ENCODE measurements at places on chromosomes 13 and 19.
A peak's percentile ranks its signal among the peaks of the same experiment; 100 is the strongest.

DNA sequence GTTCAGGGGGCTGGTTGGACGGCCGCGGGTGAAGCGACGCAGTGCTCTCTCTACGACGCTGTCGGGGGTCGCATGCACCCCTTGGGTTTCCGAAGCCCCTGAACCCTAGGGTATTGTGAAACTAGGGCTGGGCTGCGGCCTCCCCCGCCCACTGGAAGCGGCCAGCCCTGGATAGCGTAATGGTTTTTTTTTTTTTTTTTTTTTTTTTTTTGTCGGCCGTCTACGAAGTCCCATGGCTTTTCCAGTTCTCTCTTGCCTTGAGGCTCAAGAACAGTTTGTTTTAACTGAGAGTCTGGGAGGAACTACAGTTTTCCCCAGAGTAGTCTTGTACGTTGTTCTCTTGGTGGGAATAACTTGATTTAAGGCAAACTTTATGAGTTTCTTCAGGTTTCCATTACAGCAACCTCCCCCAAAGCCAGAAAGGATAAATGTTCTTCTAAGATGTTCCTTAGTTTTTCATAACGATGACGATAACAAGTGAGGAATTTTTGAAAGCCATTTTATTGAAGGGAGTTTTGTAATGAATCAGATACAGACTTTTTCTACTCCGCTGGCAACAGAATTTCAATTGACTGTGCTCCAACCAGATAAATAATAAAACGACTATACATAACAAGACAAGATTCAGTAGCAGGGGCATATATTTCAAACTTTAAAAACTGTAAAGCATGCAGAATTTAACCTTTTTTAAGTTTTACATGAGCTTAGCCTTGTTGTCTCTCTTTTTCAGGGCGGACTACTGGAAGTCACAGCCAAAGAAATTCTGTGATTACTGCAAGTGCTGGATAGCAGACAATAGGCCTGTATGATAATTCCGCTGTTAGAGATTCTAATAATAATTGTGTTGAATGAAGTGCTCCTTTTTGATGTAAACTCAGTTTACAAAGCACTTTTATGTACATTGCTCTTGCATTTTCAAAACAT, 867 bp downstream of the WBP4 start:
- DNase-seq: no peak

DNA sequence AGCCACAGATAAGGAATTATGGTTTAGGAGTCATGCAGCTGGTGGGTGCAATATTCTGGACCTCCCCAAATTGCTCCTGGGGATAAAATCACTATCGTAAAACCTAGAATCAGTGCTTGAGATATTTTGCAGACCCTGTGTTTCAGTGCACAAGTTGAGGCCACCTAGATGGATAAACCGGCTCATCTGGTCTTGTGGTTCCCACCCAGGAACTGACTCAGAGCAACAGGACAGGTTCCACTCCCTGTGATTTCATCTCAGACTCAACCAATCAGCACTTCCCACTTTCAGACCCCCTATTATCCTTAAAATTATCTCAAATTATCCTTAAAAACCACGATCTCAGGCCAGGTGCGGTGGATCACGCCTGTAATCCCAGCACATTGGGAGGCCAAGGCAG, 21.0 kb downstream of the FBXL12 start:
- no peak for DNase-seq

DNA sequence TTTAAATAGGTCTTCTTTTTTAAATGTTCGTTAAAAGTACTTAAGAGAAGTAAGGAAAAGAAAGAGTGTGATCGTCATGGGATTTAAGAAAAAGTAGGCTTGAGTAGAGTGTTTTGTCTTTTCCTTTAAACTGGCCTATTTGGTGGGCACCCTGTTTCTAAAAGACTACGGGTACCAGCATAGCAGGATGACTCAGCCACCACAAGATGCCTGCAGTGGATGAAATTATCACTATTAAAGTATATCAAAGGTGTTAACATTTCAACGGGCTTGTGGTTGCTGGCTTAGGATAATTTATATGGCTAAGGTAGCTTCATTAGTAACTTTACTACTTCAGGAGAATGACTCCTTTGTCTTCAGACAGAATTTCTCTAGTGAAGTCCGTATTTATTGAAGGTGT, 112.6 kb downstream of the STARD13 start:
- no peak for DNase-seq

DNA sequence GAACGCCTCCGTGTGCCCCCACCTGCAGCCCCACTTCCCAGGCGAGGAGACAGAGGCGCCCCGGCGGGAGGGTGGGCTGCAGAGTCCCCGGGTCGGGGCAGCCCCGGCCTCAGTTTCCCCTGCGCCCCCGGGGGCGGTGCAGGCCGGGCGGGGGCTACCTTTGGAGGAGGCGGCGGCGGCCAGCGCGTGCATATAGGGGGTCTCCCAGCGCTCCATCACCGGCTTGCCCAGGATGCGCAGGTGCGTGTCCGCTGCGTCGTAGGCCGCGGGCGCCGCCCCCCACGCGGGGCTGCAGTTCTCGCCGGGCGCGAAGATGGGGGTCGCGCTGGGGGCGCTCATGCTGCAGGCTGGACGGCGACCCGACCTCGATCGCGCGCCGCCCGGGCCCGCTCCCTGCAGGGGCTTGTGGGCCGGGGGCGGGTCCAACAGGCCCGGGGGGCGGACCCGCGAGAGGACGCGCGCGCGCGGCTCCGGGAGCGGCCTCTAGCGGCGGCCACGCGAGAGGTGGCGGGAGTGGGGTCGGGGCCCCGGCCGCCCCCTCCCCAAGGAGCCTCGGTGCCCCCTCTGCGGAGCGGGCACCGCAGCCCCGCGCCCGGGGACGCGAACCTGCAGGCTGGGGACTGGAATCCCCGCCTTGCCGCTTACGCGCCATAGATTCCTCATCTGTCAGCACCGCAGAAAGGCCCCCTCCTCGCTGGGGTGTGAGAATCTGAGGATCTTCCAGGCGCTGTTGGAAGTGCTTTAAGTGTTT, at the start of gene GAMT:
Gene GAMT (minus strand): TSS at position 405 of the 751 bp plus-strand sequence. CDS start 66 bp downstream, at position 339.
- DNase-seq: peak; percentile 59

DNA sequence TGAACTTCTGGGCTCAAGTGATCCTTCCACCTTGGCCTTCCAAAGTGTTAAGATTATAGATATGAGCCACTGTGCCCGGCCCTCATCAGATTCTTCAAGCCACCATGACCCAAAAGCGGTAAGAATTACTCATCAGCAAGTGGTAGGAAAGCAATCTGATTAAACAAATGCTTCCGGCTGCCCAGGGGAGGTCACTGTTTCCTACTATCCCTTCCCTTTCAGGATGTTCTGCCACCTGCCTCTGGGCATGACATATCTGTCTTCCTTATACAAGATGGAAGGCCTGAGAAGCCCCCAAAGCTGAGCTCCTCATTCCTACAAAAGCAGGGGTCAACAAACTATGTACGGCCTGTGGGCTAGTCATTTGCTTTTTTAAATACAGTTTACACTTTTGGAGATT, 7.0 kb downstream of the ABHD8 start:
- peak; percentile 47 for DNase-seq

- no peak for DNase-seq
Observed at GRCh38 chr13:35470671-35471661, 5.5 kb downstream of the MAB21L1 start.

DNA sequence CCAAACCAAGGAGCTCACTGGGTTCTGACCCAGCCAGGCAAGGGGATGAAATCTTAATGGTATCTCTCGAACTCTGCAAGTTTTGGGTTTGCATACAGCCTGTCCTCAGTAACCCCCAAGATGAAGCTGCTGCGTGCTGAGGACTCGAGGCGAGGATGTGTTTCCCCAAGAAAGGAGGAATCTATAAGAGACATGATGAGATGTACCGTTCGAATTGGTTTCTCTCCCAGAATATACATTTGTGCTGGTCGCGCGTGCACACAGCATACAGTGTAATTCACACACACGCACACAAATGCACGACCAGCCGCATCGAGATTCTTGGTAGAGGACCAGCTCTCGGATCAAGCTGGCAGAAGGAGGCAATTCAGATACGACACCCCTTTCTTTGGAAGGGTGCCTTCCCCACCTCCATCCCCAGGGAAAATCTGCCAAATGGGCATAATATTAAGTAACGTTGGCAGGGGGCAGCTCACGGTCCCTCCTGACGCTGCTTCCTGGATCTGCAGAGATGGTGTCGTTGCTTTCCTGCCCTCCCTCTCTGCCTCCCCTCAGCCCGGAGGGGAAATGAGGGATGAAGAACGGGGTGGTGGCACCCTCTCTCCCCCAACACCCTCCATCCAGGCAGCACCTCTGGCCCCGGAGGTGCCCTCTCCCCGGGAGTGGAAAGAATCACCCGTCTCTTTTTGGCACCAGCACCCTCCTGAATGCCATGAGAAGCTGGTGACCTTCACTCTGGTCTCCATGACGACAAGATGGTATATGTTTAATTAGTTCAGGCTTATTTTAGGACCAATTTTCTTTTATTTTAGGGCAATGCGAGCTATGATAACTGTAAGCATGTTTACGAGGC, 310.2 kb downstream of the ZNF536 start:
- no peak for DNase-seq

DNA sequence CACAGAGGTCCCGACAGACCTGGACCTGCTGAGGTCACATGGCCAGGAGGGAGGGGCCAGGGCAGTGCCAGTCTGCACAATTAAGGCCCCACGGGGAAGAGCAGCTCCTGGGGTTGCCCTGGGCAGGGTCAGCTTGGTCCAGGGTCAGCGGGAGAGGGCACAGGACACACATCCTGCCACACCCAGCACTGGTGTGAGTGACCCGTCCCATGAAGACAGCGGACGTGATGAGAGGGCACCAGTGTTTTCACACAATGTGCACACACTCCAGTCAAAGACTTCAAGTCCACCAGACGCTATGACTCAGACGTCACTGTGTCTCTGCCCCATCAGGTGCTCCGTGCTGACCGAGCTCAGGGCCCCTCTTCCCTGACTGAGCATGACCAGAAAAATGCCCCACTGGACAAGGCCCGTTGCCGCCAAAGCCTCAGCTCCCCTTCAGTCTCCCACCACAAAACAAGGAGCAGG, 4.2 kb downstream of the TMEM259 start:
- DNase-seq: no peak

DNA sequence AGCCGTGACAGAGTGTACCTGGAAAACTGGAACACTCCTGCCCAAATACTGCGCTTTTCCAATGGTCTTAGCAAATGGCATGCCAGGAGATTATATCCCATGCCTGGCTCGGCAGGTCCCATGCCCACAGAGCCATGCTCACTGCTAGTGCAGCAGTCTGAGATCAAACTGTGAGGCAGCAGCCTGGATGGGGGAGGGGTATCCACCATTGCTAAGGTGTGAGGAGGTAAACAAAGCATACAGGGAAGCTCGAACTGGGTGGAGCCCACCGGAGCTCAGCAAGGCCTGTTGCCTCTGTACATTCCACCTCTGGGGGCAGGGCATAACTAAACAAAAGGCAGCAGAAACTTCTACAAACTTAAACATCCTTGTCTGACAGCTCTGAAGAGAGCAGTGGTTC, 10.5 kb downstream of the CYP2A13 start:
- no peak for DNase-seq

DNA sequence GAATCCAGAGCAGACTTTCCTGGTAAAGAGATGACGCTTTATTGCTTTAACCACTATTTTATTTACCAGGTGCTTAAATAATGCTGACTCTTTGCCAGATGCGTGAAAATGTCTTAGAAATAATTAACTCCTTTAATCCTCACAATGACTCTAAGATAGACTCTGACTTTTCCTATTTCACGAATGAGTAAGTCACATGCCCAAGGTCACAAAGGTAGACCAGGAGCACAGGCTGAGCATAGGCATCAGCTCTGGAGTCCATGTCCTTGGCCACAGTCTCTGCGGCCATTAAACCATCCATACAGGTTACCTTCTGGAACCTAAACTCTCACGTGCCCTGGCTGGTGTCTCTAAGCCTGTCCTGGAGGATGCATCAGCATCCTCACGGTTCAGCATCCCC, 87.3 kb downstream of the ERCC5 start:
- no peak for DNase-seq

- no peak for DNase-seq
Observed at GRCh38 chr19:14940266-14940665, 1.0 kb upstream of the OR7C2 start.

- no peak for DNase-seq
Observed at GRCh38 chr19:15488489-15489226, 9.4 kb upstream of the PGLYRP2 start.

DNA sequence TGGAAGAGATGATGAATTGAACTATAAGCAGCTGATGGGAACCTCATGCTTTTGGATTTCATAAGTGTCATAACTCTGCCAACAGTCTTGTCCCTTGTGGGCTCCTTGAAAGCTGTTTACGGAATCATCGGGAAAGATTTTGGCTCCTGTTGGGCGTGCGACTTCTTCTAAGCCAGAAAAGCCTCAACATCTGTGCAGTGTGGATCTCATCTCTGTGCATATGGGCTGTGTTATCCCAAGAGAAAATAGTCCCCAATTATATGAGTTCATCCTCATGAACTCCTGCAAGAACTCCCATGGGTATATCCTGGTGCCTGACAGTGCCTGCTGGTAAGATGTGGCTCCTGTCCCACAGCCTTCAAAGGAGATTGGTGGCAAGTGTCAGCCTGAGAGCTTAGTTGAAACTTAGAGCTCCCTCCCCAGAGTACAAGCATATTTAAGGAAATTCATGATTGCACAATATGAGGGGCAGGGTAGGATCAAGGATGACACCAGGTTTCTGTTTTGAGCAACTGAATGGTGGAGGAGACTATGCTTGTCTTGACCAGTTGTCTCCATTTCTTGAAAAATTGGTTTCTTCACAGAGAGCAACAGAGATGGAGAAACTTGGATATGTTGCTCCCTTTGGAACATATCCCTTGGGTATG, 243.5 kb downstream of the ITGBL1 start:
- DNase-seq: no peak

- no peak for DNase-seq
Observed at GRCh38 chr13:109345433-109345941, 440.9 kb downstream of the IRS2 start.

DNA sequence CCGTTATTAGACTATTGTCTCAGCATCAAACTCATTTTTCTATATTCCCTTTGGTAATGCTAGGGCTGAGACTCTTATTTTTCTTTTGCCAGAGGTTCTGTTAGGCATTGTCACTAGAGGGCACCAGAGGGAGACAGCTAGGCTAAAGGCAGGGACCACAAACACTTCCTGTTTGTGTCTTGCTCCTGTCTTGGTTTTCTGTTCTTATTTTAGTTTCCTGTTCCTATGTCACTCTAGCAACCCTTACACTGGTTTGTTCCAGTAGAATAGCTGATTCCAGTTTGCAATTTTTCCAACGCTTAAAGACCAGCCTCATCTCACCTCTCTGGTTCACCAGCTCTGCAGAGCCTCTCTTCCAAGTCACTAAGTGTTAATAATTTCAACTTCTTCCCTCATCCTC, 772.0 kb downstream of the DIAPH3 start:
- DNase-seq: peak; percentile 68

DNA sequence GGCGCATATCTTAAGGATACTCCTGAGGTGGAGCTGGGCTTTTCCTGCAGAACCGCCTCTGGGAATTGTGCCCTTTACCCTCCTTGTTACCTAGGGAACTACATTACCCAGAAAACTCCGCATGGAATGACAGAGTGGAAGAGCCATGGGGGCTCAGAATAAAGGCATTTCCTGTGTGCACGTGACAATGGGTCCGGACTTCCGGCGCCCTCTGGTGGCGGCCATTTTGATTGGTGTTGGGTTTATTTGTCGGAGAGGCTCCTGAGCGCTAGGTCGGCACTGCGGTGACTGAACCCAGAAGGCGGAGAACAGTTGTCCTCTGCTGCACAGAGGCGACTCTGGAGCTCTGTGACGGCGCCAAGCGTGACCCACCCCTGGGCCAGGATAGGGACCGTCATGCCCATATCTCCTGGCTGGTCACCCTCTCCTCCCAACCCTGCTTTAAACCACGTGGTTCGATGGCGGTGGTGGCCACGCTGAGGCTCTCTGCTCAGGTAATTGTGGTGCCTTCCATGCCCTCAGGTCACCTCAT, at the start of gene ZNF587B:
Gene ZNF587B (plus strand): TSS at position 229 of the 532 bp plus-strand sequence. CDS start 230 bp downstream, at position 459.
- DNase-seq: peak; percentile 63

All from activated CD8-positive, alpha-beta T cell treated with anti-CD3 and anti-CD28 coated beads for 36 hours (primary cell).